Stimulated activated CD8-positive, alpha-beta memory T cell treated with anti-CD3 and anti-CD28 coated beads, Interleukin-7, amount 100 ng/mL, for 1 hour (primary cell): ENCODE measurements at places on chromosomes 5 and 9.

DNA sequence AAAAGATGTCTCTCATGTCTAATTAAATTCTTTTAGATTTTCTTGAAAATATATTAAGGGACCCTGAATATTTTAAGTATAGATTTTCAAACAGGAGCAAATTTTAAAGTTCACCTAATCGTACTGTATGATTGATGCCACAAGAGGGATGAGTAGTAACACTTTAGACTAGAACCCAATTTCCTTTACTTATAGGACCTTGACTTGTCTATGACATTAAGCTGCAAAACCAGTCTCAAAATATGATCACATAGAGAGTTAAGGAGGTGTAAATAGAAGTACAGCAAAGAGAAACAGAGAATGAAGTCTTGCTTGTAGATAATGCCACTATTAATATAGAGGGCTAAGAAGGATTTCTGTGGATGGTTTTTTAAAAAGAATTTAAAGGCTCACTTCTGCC is 312.9 kb upstream of the PRR16 start:
- no peak for DNase-seq

DNA sequence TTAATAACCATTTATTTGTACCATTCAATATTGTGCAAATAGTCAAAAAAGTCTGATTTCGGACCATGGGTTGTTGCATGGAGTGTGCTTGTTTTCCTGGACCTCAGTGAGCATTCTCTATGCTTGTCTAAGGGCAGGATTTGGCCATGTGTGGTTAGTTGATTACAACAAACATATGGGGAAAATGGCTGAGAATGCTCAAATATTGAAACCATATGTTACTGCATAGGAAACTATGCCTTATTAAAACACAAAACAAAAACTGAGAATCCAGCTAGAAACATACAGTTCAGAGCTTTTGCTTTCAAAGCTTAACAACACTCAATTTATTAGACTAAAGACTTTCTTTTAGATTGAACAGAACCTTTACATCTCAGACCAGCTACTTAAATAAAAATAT is 928.3 kb downstream of the NR2F1-AS1 start:
- no peak for DNase-seq

DNA sequence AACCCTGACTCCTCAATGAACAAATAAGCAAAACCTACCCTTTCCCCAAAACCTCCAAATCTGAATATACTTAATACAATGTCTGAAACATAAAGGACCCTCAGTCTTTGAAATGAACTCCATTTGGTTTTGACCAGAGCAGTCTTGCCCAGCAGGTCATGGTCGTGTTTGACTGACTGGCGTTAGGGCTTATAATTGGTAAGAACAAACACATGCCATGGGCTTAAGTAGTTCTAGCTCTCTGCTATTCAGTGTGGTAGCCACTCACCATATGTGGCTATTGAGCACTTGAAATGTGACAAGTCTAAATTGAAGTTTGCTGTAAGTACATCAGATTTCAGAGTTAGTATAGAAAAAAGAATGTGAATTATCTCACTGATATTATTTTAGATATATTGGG is 42.1 kb downstream of the LRRTM2 start:
- no peak for DNase-seq

DNA sequence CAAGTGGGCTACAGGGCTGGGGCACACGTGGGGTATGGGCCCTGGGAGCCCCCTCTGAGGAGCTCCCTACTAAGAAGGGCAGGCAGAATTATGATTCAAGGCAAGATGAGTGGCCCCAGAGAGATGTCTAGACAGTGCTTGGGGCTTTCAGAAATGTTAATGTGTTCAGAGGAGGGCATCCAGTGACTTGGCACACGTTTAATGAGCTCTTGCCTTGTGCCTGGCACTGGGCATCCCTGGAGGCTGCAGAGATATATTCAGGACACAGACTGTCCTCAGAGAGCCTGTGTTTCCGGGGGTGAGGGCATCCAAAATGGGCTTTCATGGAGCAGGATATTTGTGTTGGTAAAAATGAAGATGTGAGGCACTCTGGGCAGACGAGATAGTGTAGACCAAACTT is 25.4 kb upstream of the DAB2IP start:
- DNase-seq = no peak
